Cardiac muscle cell (in vitro differentiated cells and primary cell): ENCODE measurements at places on chromosomes 6 and 20. TPM values are rescaled to one million over a fixed set of nuclear protein-coding genes. Genes with fewer than 3 reads are reported as not detected.

GRCh38 chr6:153613719-153614455, 425.2 kb upstream of the OPRM1 start:
- DNase-seq: no peak

DNA sequence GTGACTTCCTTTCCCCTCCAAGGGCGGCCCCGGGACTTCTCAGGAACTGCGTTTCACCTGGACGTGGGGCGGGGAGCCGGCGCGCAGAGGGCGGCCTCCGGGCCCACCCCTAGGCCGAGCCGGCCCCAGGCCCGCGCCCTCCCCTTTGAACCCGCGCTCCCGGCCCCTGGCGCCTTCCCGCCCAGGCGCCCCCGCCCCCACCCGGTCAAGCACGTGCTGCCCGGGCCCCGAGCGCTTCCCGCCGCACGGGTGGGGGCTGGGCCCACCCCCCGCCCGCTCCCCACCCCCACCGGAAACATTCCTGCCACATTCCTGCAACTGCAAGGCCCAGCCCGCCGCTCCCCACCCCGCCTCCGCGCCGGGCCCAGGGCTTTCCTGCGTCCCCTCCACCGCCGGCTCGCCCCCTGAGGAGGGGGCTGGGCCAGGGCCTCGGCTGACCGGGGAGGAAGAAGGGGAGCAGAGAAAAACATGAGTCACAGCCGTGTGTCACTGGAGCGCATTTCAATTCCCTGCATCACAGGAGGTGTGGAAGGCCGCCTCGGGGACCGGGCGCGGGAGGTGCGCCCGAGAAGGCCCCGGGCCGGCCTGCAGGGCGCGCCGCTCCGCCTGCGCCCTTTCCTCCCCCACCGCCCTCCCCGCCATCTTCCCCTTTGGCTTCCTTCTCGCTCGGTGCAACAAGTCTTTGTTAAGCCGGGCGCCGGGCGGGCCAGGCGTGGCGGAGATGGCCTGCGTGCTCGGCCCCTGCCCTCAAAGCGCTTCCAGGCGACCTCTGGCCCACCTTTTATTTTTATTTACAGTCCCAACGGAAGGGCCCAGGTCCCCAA, 1.2 kb upstream of the HMGA1 start:
- peak; percentile 93 for DNase-seq

GRCh38 chr6:13011612-13012146, 295.1 kb downstream of the PHACTR1 start:
- DNase-seq: no peak

GRCh38 chr6:35833536-35833935, 28.4 kb downstream of the LHFPL5 start:
- DNase-seq: no peak

GRCh38 chr6:45822246-45822812, 193.3 kb downstream of the CLIC5 start:
- no peak for DNase-seq

DNA sequence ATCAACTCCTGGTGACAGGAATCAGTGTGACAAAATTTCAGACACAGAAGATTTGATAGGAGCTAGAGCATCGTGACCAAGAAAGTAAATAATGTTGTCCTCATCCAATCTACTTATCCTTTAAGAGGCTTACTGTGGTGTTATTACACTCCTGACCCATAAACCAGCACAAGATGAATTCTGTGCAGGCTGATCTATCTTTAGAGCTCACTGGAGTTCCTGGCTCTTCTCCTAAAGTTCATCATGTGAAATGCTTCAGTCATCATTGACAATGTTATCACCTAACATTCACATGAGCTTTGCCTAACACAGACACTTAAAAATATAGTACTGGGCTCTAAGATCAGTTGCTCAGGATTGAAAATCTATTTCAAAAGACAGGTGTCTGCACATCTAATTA, 271.0 kb upstream of the HSF2 start:
- DNase-seq: no peak

DNA sequence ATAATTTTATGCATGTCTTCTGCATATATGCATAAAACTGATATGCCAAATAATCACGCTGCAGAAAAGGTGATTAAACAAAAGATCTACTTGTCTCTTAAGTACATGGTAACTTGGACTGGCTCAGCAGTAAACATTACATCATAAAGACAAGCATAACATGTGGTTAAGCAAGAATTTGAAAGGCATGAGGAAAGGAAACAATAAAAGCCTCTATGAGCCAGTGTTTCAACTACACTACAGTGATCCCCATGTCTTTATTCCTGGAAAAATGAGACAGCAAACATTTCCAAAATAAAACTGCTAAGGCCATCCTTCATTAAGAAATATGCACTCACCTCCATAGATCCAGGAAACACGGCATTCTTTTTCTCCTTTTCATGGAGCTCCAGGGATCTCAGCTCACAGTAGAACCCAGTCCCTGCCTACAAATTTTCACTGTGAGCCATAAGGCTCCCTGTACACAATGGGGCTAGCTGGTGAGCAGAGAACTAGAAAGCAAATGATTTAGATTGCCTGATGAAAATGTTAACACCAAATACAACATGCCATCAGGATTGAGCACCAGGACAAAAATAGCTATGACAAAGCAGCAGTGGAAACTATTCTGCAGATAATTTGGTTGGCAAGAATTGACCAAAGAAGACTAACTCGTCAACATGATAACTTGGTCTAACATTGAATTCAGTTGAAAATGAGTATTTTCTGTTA, 156.1 kb downstream of the COL21A1 start:
- peak; percentile 92 for DNase-seq

- no peak for DNase-seq
Measured at GRCh38 chr6:150710236-150710635, 110.6 kb downstream of the PLEKHG1 start.

- DNase-seq: no peak
Measured at GRCh38 chr6:52953911-52954839, 40.9 kb downstream of the GSTA4 start.

DNA sequence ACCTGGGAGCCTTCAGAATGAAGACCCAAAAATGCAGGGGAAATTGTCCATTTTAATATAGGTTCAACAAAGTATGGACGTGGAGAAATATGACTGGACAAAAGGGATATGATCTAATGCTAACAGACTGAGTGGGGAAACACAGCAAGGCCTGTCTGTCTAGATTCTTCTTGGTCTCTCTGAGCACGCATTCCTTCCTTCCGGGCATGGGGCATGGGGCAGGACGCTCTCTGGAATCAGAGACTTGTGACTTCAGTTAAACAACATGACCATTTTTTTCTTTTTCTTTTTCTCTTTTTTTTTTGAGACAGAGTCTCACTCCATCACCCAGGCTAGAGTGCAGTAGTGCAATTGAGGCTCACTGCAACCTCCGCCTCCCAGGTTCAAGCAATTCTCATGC, 31.9 kb downstream of the ZBTB2 start:
- no peak for DNase-seq

DNA sequence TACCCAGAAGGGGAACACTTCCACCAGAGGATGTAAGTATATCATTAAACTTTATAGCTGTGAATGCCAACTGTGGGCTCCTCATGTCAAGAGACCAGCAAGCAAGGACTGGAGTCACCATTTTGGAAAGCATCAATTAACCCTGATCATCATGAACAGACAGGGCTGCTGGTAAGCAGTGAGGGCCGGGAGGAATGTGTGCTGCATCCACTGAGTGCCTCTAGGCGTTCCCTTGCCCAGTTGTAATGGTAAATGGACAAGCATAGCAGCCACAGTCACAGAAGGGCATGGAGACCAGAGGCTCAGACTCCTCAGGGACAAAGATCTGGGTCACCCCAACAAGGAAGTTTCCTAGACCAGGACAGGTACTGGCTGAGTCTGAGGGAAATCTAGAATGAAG, 23.6 kb downstream of the LINC00237 start:
- DNase-seq: no peak

GRCh38 chr6:10505529-10505928, 15.6 kb upstream of the GCNT2 start:
- DNase-seq: no peak

GRCh38 chr6:44366781-44367180, 20.7 kb upstream of the CDC5L start:
- no peak for DNase-seq

- peak; percentile 52 for DNase-seq
Measured at GRCh38 chr20:34475979-34476736, 40.1 kb upstream of the DYNLRB1 start.

DNA sequence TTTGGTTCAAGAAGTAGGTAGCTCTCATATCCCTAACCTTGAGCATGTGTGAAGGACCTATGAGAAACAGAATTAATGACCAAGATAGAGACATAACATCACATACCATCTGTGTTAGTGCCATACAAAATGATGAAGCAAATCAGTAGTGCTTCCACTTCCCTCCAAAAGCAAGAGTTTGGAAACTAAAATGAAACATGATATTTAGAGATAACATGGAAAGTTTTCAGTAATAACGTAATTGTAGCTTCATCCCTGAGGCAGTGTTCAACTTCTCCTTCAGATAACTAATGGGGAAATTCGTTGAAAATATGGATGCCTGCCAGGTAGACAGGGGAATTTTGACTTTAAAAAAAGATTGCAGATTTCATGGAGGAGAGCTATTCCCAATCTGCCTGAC, 248.4 kb upstream of the IRAK1BP1 start:
- DNase-seq: no peak

GRCh38 chr20:4571759-4572531, 149.8 kb upstream of the PRND start:
- DNase-seq: no peak

GRCh38 chr6:11810039-11810541, 31.5 kb upstream of the ADTRP start:
- peak; percentile 96 for DNase-seq

DNA sequence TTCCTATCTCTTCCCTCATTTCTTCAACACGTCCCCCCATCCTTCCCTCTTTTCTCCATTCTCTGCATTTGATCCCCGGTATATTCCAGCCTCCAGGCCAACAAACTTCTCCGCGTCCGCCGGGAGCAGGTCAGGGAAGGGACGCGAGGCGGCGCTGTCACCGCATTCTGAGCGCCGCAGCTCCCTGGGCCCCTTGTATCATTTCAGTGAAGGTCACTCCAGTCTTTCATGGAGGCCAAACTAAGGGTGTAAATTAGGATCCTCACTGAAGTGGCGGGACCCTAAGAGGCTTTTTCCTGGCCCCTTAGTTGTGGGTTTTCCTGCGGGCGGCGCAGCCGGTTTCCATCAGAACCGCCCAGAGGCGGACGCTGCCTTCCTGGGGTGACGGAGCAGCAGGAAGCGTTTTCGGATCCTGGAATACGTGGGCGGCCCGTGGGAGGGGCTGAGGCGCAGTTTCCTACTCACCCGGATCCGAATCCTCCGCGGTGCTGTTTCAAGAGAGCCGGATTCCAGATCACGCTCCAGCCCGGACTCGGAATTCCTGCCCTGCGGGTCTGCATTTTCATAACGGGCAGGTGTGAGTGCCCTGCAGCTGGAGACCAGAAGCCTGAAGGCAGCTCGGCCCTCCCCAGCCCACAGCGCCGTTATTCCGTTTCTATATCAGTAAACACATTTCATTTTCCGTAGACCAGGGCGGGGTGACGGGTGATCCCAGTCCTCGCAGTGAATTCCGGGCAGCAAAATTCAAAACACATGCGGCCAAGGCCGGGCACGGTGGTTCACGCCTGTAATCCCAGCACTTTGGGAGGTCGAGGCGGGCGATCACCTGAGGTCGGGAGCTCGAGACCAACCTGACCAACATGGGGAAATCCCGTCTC, 3.6 kb upstream of the MICA start:
- DNase-seq: peak; percentile 95

DNA sequence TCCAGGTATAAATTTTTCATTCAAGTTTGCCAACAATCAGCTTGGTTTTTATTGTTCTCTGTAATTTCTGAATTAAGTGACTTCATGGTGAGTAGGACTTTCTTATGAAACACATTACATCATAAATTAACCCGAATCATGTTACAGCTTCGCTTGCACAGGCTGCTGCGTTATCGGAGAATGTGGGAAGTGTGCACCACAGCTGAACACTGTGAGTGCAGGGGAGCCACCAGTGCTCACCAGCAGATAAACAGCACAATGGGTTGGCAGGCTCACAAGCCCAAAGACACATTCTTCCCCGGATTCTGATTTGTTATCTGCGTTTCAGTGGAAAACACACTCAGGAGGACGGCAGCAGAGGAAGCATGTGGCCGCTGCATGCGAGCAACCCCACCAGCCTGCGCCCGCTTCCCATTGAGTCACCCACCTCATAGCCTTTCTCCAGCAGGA, 121.1 kb downstream of the GMDS start:
- DNase-seq: no peak

DNA sequence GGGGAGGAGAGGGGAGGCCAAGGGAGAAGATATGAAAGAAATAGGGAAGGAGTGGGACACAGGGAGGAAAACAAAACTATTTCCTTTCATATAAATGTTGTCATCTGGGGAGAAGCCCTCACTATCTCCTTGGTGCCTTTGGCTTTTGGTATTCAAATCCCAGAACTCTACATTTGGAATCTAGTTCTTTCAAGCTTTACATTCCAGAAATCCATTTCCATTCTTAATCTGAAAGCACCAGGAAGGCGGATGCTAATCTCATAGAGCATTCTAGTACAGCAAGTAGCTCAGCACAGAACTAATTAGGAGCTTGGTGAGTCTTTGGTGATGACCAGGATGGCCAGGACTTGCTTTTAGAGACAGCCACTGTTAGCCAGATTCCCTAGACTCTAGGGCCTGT, 177.9 kb downstream of the KIF16B start:
- no peak for DNase-seq

DNA sequence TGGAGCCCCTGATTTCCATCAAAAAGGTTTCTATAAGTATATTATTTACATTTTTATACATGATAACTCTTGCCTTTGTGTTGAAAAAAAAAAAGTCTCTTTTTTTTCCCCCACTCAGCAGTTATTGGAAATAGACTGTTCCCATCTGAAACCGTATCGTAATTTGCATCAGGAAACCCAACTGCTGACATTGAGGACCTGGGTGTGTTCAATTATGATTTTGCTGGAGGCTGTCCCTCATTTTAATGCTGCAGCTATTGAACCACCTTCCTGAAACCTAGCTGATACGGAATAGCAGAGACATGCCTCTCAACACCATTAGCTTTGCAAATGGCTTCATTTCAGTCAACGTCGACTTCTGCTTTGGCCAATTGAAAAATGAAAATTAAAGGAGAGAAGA, 98.9 kb downstream of the ZNF217 start:
- DNase-seq: no peak

- no peak for DNase-seq
Measured at GRCh38 chr20:31693402-31693801, 29.3 kb downstream of the BCL2L1 start.

DNA sequence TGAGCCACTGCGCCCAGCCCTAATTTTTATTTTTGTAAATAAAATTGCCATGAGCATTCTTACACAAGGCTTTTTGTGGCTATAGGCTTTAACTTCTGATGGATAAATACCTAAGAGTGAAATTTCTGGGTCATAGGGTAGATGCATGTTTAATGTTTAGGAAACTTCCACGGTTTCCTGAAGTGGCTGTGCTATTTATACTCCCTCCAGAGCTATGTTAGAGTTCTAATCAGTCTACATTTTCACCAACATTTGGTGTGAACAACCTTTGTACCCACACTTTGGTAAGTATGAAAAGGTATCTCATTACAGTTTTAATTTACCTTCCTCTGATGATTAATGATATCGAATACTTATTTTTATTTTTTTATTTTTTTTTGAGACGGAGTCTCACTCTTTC, 6.1 kb upstream of the MAS1 start:
- peak; percentile 28 for DNase-seq

- DNase-seq: no peak
Measured at GRCh38 chr20:59253325-59253724, 47.1 kb upstream of the EDN3 start.

The CST2 gene
- not detected in 2 replicates for total RNA-seq

The PRKN gene
- total RNA-seq: 8.0 and 28.1 TPM in 2 replicates

The HLA-DRA gene
- not detected in 2 replicates for total RNA-seq

The CLPSL1 gene
- total RNA-seq: not detected in 2 replicates

The ADAM33 gene
- 0.07 and 1.3 TPM in 2 replicates for total RNA-seq

The CDC40 gene
- 10.7 and 13.6 TPM in 2 replicates for total RNA-seq

The LZTS3 gene
- total RNA-seq: 20.5 and 30.9 TPM in 2 replicates

The CYP24A1 gene
- not detected in 2 replicates for total RNA-seq

The AKAP12 gene
- 44.4 and 84.9 TPM in 2 replicates for total RNA-seq

The OR12D3 gene
- total RNA-seq: not detected in 2 replicates

The ANKEF1 gene
- total RNA-seq: 6.6 and 8.0 TPM in 2 replicates
